Uterus (tissue), 4 donors: ENCODE measurements at places on chromosomes 6 and 20. TPM values are rescaled to one million over a fixed set of nuclear protein-coding genes. Genes with fewer than 3 reads are reported as not detected.

GRCh38 chr20:16257021-16257420 is 316.2 kb downstream of the KIF16B start:
- no peaks in the 10 kb centered on the region for H3K27me3 ChIP-seq
- H3K4me3 ChIP-seq: no peak overlapping the region
- H3K4me1 ChIP-seq: no peaks in the 10 kb centered on the region

GRCh38 chr20:52972965-52973819 is 1.0 kb downstream of the TSHZ2 start:
- H3K4me1 ChIP-seq: no peaks in the 10 kb centered on the region
- H3K36me3 ChIP-seq: no peaks in the 10 kb centered on the region
- peak; percentile 36 for DNase-seq
- no peaks in the 10 kb centered on the region for H3K27me3 ChIP-seq

- no peak for DNase-seq
- H3K4me3 ChIP-seq: no peak overlapping the region
- no peaks in the 10 kb centered on the region for H3K36me3 ChIP-seq
- H3K27ac ChIP-seq: no peak overlapping the region
Observed at GRCh38 chr6:474453-475185, 83.1 kb downstream of the IRF4 start.

DNA sequence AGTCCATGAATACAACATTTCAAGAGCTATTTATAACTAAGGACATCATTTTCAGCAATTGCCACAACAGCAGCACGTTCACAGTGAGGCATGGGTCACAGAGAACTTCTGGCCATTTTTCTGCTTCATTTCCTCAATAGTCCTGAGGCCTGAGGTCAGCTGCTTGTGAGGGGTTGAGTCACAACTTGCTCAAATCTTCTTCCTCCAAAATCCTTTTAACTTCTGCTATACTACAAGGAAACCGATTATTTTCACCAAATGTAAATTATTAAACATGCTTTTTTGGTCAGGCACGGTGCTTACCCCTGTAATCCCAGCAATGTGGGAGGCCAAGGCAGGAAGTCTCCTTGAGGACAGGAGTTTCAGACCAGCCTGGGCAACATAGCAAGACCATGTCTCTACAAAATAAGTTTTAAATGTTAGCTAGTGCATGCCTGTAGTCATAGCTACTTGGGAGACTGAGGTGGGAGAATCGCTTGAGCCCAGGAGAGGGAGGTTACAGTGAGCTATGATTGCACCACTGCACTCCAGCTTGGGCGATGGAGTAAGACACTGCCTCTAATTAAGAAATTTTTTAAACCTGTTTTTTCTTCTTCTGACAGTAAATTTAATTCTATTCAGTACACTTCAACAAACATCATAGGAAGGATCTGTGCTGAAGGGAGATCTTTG is 11.1 kb upstream of the SLC16A10 start:
- DNase-seq: no peak
- H3K27ac ChIP-seq: no peak overlapping the region
- H3K36me3 ChIP-seq: no peaks in the 10 kb centered on the region
- no peaks in the 10 kb centered on the region for H3K4me1 ChIP-seq

GRCh38 chr6:91087908-91088307 is 501.0 kb upstream of the MAP3K7 start:
- H3K27me3 ChIP-seq: no peaks in the 10 kb centered on the region
- DNase-seq: no peak
- H3K27ac ChIP-seq: no peak overlapping the region

GRCh38 chr6:3732345-3733141 is 19.0 kb downstream of the PXDC1 start:
- no peaks in the 10 kb centered on the region for H3K4me1 ChIP-seq

DNA sequence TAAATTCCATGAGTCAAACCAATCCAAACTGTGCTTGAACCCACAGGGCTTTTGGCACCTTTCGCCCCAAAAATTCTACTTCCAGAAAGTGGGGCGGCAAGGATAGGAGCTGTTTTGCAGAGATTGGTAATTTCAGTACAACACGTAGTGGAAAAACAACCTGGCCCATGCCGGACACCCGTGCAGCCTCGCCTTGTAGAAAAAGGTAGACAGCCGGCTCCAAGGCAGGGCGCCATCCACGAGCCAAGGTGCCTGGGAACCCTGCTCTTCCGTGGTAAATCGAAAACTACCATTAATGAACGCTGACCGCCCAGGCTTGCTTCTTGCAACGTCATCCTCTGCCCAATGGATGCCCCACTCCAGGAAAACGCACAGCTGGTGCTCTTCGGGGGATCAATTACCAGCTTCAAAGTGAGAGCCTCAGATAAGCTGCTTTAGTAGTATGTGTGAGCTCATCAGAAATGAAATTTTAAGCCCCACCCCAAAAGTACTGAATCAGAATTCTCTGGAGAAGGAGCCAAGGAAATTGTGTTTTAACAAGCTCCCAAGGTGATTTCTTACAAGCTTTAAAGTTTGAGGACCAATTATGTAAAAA is 1.8 kb downstream of the OOEP start:
- no peaks in the 10 kb centered on the region for H3K27me3 ChIP-seq
- no peaks in the 10 kb centered on the region for H3K4me1 ChIP-seq
- H3K27ac ChIP-seq: no peak overlapping the region

- H3K36me3 ChIP-seq: no peaks in the 10 kb centered on the region
- no peak overlapping the region for H3K27ac ChIP-seq
- H3K27me3 ChIP-seq: no peaks in the 10 kb centered on the region
- no peaks in the 10 kb centered on the region for H3K4me1 ChIP-seq
Observed at GRCh38 chr6:155212616-155213380, 51.0 kb upstream of the CLDN20 start.

DNA sequence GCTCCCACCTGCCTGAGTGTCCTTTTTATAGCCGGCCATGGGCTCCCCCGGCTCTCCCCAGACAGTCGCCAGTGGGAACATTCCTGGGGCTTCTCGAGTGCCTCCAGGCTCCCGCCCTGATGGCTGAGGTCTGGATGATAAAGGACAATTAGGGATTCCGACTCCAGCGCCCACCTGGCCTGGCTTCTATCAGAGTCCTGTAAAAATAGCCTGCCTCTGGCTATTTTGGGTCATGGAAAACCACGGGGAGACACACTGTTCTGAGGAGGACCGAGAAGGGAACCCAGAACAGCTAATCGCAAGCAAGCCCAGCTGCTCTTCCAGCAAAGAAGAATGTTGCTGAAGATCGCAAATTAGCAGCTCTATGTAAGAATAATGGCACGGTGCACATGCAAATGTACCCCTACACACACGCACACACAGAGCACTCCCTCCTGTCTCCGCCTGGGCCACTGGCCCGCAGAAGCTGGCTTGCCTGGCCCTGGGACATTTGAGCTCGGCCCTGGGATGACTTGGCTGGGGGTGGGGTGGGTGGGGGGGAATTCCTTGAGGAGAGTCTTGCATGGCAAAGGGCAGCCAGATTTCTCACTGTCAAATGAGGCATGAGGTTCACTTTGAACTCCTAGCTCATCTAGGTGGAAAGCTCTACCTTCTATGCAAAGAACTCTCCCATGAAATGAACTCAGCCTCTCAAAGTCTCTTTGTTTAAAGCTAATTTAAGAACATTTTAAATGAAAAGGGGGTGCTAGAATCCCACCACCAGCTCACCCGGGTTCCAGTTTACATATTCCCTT is 55.3 kb downstream of the CTCFL start:
- no peaks in the 10 kb centered on the region for H3K27me3 ChIP-seq
- no peak overlapping the region for H3K4me3 ChIP-seq

GRCh38 chr20:59122566-59122919 is 41.1 kb upstream of the ZNF831 start:
- no peak overlapping the region for H3K4me3 ChIP-seq
- no peak for DNase-seq
- H3K27me3 ChIP-seq: no peaks in the 10 kb centered on the region
- H3K36me3 ChIP-seq: no peaks in the 10 kb centered on the region

- no peak overlapping the region for H3K27ac ChIP-seq
- H3K4me3 ChIP-seq: no peak overlapping the region
- no peaks in the 10 kb centered on the region for H3K4me1 ChIP-seq
- peaks cover 7% of the 10 kb centered on the region for H3K27me3 ChIP-seq
- H3K36me3 ChIP-seq: no peaks in the 10 kb centered on the region
Observed at GRCh38 chr6:105024803-105025202, 67.9 kb downstream of the LIN28B start.

- no peak overlapping the region for H3K27ac ChIP-seq
- H3K4me3 ChIP-seq: no peak overlapping the region
- no peak for DNase-seq
- H3K4me1 ChIP-seq: no peaks in the 10 kb centered on the region
Observed at GRCh38 chr20:24106150-24106800, 117.7 kb upstream of the GGTLC1 start.

DNA sequence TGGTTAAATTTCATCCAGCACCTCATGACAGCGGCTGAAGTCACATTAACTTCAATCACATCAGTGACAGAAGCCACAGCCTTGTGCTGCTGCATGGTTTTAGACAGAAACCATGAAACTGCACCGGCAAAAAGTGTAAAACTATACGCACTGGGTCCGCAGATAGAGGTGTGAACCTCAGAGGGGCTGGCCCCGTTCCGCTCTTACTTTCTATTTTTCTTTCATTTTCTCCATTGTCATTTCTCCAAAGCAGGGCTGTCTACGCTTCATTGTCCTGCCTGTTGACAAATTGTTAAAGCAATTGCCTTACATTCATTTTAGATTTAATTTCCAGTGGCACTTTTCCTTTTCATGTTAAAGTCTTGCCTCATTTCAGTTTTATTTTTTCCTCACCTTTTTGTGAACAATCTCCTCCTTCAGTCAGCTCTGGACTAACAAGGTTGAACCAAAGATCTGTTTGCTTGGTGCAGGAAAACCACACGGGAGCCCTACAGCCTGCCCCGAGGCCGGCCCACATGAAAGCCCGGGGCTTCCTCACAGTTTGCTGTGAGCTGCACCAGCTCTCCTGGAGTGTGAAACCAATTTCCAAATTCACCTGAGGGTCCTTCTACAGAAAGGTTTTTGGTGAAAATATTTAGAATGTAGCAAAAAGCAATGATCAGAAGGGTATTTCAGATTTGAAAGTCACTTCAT is 63.7 kb downstream of the PRR18 start:
- no peaks in the 10 kb centered on the region for H3K4me1 ChIP-seq
- no peak for DNase-seq
- H3K27ac ChIP-seq: no peak overlapping the region

GRCh38 chr20:23461180-23461579 is 8.5 kb upstream of the CST11 start:
- no peaks in the 10 kb centered on the region for H3K27me3 ChIP-seq
- no peak for DNase-seq
- no peak overlapping the region for H3K4me3 ChIP-seq
- no peaks in the 10 kb centered on the region for H3K4me1 ChIP-seq
- no peak overlapping the region for H3K27ac ChIP-seq

OOEP gene
- total RNA-seq: not detected

RBL1 gene
- 0.51 TPM for total RNA-seq

TUBB2B gene
- total RNA-seq: 4.3 TPM

PTGIS gene
- 64.7 TPM for total RNA-seq
